ENCODE measurements at places on chromosomes 5 and 9.

- DNase-seq, result no peak
These were observed 35.6 kb downstream of the TPPP start for GRCh38 chr5:657570-657969.

DNA sequence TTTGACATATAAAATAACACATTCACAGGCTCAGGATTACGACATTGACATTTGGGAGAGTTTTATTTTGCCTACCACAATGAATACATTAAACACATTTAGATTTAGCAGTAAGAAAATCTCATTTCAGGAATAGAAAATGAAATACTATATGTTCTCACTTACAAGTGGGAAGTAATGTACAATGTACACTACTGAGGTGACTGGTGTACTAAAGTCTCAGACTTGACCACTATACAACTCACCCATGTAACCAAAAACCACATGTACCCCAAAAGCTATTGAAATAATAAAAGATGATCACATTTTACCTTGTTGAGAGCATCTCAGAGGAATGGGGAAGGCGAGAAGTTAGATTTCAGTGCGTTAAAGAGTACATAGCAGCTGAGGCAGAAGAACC lies 1202.4 kb upstream of the SEMA6A start:
- no peak for DNase-seq

- no peak for DNase-seq
These were observed 194.4 kb upstream of the TLE4 start for GRCh38 chr9:79377339-79377855.

GRCh38 chr9:70921136-70921535 lies 200.3 kb downstream of the TRPM3 start:
- DNase-seq, result no peak

DNA sequence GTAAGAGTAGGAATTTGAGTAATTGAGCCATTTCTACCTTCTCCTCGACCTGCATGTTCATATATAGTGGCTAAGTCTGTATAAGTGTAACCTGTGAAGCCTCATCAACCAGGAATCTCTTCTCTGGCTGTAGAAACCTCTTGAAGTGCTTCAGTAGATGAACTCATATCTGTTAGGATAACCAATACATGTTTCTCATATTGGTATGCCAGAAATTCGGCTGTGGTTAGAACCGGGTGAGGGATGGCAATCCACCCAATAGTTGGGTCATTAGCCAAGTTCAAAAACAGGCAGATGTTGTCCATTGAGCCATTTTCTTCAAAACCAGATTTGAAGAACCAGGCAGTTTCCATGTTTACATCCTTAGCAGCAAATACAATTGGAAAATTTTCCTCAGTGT lies 28.9 kb upstream of the GSN start:
- DNase-seq, result no peak

GRCh38 chr5:10266839-10267238 lies 16.8 kb downstream of the CCT5 start:
- no peak for DNase-seq

DNA sequence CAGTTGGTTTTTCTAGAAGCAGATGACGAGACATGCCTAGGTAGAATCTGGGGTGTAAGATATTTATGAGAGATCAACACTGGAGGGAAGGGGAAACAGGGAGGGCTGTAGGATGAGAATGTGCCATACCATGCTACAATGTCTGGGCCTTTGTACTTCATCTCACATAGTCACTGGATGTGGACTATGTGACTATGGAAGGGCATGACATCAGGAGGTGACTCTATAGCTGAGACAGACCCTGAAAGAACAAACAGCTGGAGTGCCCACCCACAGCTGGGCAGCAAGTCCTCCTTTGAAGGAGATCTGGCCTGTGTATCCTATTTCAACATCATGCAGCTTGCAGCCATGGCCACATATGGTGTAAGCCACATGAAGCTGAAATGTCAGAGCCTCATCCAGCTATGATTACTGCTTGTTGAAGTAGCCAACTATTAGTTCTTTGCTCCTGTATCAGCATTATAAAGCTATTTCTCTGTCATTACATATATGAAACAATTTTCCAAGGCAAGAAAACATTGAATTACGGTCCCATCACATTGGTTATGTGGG lies 46.2 kb upstream of the KIF2A start:
- no peak for DNase-seq

DNA sequence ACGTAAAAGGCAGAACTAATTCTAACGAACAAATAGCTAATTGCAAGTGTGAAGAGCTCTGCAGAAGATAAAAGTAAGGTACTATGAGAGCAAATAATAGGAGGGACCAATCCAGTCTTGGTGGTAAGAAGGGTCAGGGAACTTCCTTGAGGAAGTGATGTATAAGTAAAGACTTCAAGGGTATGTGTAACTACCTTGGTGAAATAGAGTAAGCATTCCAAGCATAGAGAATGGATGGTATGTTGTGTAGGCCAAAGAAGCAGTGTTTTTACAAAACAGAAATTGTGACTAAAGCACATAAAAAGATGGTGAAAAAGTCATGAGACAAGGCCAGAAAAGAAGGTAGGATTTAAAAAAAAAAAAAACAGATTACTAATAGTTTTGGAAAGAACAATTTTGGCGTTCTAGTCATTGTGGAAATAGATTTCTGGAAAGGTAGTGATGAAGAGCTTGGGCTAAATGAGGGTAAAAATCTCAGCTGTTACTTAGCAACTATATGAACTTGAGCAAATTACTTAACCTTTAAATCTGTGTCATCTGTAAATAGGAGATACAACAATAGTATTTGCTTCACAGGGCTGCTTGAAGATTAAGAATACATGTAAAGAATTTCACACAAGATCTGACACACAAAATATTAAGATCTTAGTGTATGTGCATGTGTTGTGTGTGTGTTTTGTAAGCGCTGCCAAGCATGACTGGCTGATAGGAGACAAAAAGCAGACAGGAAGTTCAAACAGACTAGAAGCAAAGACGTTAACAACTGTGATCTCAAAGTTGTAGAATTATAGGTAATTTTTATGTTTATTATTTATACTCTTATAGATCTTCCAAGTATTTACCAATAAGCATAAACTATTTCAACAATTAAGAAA lies 73.5 kb downstream of the NR6A1 start:
- DNase-seq, result no peak

DNA sequence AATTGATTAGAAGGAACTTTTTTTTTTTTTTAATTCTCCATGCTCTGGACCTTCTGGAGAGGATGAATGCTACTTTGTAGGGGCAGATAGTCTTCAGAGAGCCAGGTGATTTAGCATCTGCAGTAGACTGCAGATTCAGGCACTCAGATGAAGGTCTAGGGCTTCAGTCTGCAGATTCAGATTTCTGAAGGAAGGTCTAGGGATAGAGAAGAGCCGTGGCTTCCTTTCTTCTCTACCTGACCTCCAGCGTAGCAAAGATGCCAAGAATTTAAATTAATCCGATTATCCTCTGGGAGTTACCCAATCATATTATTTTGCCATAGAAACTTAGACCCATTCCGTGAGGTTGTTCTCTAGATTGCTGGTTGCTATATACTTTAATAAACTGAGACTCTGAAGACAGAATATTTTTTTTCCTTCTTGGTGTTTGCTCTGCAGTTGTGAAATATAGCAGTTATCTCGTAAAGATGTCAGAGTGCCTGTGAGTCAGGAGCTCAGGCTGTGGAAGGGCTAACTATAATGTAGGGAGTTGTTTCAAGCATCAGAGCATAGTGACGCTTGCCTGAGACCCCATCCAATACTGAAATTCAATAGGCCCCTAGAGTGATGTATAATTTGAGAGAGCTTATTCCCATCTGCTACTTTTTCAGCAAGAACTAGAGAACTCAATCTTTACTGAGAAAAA lies 132.7 kb upstream of the SLC12A2 start:
- no peak for DNase-seq

DNA sequence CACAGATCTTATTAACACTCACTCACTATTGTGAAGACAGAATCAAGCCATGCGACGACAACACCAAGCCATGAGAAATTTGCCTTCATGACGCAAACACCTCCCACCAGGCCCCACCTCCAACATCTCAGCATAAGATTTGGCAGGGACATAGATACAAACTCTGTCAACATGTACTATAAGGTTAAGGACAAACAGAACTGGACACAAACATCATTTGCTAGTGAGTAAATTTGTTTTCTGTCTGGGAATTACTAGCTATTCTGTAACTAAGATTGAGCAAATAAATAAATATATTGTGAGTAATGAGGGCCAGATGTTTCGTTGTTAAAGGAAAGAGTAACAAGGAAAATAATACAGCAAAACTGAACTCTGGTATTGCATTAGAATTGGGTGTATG lies 15.7 kb upstream of the KCNN2 start:
- no peak for DNase-seq

DNA sequence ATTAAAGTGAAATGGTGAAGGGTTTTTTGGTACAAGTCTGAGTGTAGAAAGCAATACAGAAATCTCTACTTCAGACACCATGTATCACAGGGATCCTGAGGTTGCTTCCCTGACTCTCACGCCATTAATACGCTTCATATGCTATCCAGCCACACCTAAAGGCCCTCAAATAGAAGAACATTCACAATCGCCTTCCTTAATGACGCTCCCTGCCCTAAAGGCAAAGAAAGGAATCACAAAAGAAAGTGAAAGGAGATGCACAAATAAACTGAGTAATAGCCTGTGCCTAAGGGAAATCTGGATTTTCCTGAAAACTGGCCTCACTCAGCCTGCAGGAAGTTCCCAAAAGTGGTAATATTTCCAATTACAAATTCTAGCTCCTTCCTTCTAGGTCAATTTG lies 1002.7 kb upstream of the DMAC1 start:
- DNase-seq, result no peak

GRCh38 chr5:25362799-25363198 lies 718.0 kb upstream of the CDH10 start:
- DNase-seq, result no peak

- DNase-seq, result no peak
These were observed 119.2 kb downstream of the CARTPT start for GRCh38 chr5:71838286-71838685.

DNA sequence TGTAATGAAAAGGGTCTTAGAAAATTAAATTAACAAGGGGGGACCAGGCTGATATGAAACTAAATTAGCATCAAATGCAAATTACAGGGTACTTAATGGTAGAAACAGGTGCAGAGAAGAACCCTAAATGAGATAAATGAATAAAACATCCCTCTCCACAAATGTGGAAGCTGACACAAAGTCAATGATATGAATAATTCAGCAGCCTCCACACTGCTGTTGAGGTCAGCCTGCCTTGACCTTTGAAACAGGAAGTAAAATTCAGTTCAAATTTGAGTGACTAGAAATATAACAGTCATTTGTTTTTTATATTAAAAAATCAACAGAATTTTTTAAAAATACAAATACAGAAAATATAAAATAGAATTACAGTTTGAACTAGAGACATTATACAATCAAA lies 40.0 kb downstream of the EBF1 start:
- no peak for DNase-seq

DNA sequence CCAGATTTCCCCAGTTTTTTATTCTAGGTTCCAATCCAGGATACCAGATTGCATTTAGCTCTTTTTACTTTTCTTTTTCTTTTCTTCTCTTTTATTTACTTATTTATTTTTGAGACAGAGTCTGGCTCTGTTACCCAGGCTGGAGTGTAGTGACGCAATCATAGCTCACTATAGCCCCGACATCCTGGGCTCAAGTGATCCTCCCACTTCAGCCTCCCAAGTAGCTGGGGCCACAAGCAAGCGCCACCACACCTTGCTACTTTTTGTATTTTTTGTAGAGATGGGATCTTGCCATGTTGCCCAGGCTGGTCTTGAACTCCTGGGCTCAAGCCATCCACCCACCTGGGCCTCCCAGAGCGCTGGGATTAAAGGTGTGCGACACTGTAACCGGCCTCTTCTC lies 48.4 kb downstream of the GSN start:
- no peak for DNase-seq

GRCh38 chr5:172616730-172617129 lies 24.3 kb upstream of the NEURL1B start:
- no peak for DNase-seq

DNA sequence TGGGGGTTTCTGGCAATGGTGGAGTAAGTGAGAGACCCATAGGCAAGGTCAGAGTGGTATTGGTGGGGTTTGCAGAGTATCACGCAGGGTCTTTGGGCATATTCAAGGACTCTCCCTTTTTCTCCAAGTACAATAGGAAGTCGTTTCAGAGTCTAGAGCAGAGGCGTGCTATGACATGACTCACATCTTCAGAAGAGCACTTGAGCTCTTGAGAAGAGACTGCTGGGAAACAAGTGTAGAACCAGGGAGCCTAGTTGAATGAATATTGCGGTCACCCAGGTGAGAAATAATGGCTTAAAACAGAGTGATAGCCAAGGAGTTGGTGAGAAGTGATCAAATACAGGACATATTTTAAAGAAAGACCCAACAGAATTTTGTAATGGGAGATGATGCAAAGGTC lies 813.4 kb downstream of the TLE1 start:
- DNase-seq, result no peak

- no peak for DNase-seq
These were observed 100.4 kb downstream of the GLDC start for GRCh38 chr9:6545017-6545691.

- DNase-seq, result no peak
These were observed 32.5 kb downstream of the SHB start for GRCh38 chr9:38036359-38037084.

DNA sequence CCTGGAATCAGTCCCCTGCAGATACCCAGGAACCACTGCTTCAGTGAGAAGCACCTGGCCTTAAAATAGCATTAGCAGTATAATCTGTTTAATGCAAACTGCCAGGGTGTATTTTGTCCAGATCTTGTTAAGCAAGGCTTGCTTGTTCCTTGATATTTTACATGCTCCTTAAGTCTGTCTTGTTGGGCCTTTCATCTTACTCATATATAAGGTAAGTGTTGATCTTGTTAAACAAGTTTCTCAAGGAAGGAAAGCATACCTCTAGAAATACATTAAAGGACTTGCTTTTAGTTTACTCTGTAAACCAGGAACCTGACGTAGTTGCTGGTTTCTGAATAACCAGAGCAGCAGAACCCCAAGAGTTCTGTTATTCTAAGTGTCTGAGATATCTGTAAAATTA lies 13.7 kb downstream of the HSPA4 start:
- no peak for DNase-seq

- no peak for DNase-seq
These were observed 53.9 kb downstream of the KCNN2 start for GRCh38 chr5:114415760-114416159.

DNA sequence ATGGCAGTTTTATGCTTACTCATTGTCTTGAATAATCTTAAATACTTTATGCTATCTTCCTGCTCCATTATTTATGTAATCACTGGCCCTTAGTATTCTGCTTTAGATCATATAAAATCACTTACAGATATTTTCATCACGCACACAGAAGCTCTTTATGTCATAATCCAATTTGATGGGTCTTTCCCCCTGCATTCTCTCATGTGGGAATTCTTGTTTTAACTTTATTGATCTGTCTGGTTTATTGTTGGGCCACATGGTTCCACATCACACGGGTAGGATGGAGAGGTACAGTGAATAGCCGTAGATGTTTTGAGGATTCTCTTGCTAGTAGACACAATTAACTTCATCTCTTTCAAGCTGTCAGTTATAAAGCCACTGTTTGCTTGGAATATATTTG lies 27.0 kb downstream of the PLPPR1 start:
- DNase-seq, result no peak

- no peak for DNase-seq
These were observed 196.2 kb downstream of the SLCO4C1 start for GRCh38 chr5:102099766-102100331.

All from NCI-H187 (cell line).